ENCODE measurements at places on chromosomes 6 and 20. TPM values are rescaled to one million over a fixed set of nuclear protein-coding genes. Genes with fewer than 3 reads are reported as not detected.
A peak's percentile ranks its signal among the peaks of the same experiment; 100 is the strongest.

GJA10 gene
- not detected for total RNA-seq

GSTA2 gene
- total RNA-seq, result not detected

HLA-DMB gene
- total RNA-seq, result 2.5 TPM

ELOVL4 gene
- total RNA-seq, result 1.7 TPM

LRRC73 gene
- 0.60 TPM for total RNA-seq

BTN1A1 gene
- total RNA-seq, result not detected

GPX5 gene
- total RNA-seq, result not detected

HDGFL1 gene
- not detected for total RNA-seq

DCDC2 gene
- not detected for total RNA-seq

LINC00237 gene
- not detected for total RNA-seq

DNA sequence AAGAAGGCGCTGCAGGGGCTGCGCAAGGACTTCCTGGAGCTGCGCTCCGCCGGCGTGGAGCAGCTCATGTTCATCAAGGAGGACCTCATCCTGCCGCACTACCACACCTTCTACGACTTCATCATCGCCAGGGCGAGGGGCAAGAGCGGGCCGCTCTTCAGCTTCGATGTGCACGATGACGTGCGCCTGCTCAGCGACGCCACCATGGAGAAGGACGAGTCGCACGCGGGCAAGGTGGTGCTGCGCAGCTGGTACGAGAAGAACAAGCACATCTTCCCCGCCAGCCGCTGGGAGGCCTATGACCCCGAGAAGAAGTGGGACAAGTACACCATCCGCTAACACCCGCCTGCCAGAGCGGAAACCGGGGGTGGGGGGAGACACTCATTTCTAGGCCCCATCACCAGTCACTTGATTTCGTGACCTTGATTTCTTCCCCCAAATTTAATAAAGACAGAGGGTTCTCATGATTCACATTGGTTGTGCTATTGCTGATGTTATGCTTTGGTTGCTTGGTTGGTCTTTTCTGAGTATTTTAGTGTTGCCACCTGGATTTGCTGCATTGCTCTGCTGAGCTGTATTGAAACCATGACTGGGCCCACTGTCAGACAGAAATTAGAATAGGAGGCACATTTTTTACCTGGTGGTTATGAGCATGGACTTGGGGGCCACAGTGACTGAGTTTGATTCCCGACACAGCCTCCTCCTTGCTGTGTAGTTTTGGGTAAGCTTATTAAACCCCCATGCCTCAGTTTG is 1.5 kb downstream of the FAM50B start:
- no peak for DNase-seq

DNA sequence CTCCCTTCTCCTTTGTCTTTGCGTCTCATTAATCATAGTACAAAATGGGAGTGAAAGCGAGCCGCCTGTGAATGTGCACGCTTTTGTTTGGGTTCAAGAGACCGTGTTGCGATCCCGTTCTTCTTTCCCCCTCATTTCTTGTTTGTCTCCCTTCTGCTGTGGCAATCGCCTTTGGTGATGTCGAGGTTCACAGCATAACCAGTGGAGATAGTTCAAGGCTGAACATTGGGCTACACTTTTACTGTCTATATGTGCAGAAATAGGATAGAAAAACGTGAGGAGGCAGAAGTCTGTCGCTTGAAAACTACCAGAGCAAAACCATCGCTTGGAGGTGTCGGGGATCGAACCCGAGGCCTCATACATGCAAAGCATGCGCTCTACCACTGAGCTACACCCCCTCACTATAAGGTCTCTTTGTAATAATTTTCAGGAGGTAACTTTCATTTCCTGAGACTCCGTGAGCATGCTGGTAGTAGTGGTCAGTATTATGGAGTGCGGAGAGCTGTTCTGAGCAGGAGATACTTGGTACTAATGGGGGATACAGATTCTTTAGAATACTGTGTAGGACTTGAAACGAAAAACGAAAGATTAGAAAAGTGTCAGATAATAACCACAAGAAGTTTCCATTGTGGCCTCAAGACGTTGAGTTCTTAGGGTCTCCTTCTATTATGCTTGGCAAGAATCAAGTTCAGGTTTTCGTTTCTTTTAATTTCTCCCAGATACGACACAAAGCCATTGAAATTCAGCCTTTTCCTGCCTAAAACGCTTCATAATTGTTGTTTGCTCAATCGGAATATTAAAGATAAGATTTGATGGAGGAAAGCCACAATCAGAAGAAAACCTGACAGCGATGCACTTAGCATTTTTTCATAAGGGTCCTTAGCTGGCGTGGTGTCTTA is 106.6 kb downstream of the TRIM27 start:
- peak; percentile 54 for DNase-seq

DNA sequence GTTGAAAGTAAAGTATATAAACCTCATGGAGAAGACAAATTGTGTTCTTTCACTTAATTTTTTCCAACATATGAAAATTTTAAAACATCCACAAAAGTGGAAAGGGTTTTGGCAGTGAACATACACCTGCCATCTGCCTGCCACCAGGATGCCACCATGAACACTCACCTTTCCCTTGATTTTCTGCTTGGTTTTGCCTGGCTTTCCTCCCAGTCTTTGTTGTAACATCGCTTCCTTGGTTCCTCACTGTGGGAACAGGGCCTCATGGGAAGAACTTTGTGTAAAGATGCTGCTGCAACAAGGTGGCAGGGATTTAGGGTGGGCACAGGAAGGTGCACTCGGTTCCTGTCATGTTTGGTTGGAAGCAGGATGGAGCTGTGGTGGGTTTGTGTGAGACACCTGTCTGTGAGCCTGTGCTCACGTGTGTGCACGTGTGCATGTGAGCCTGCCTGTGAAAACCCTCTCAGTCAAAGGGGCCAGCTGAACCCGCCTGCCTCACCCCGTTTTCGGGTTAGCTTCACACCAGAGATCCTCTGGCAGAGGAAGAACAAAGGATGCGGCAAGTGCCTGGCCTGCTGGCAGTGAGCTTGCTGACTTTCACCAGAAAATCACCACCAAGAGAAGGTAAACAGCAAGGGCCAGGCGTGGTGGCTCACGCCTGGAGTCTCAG is 11.0 kb upstream of the RBM38 start:
- no peak for DNase-seq

GRCh38 chr6:84853901-84854300 is 89.5 kb upstream of the TBX18 start:
- DNase-seq, result no peak

- DNase-seq, result no peak
Measured at GRCh38 chr6:24888715-24889370, 46.9 kb downstream of the RIPOR2 start.

DNA sequence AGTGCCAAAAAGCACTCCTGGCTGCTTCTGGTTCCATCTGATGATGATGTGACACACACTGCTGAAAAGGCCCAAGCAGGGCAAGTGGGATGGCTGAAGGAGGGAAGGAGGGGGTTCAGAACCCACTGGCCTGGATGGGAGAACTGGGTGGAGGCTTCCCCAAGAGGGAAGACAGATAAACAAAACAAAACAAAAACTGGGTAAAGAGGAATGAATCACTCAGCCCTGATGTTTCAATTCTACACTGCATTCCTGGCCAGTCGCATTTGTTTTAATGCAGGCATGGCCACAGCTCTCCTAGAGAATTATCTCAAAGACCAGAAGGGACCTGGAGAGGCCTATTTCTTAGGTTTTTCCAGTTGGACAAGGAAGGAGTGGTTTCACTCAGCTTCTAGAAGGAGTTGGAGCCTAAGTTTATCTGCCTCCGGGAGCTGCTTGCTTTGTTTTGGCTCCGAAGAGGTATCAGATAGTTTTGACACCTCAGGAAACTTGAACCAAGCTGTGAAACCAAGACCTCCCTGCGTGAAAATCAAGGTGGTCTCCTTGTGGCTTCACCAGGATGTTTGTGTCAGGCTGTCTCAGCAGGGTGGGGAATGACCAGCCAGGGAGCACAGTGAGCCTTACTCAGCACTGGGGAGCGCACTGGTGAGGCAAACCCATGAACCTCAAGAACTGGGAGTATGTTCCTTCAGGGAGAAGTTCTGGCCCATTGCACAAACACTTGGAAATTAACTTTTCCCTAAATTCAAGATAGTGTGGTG is 16.1 kb downstream of the TTPAL start:
- no peak for DNase-seq

DNA sequence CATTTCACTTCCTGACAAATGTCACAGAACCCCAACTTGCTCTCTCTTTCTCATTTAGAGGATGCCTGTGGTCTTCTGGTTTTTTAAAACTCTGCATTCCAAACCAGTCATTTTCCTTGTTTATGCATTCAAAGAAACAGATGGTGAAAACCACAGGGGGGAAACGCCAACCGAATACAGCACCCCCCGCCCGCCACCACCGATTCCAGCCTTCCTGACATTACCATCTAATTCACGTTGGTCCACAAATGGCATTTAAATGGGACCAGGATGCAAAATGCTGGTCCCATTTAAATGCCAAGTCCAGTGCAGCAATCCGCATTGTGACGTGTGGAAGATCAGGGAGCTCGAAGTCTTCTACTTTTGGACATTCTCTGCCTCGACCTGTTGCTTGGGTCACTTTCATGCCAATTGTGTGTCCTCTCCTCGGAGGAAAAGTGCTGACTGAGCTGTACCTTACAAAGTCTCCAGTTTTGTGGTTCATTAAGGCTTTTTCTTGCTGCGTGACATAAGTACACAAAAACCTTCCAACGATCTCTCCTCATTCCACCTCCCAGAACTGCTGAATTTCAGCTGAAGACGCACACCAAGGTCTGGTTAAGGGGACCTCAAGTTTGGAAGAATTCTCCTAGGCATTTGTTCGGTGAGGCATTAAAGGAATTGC is 35.8 kb downstream of the NEDD9 start:
- DNase-seq, result peak; percentile 89

- DNase-seq, result no peak
Measured at GRCh38 chr6:134299236-134299635, 18.7 kb downstream of the SGK1 start.

DNA sequence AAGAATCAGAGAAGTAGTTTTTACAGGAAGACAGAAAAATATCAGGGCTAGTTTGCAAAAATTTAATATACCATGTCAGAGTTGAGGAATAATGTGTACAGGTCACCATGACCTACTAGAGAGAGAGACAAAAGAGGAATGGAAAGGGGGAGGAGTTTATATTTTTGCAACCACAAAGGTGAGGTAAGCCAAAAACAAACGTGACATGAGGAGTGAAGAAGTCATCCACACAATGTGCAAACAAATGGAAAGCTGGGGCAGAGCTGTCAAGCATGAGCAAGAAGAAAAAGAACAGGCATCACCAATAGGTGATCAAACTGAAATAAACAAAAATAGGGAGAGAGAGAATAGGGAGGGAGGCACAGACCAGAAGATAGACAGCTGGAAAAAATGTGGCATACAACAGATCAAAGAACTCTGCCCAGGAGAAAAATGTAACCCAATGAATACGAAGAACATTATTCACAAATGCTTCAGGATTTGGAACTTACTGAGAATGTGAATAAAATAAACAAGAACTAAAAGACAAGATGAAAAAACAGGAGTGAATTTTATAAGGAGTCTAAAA is 15.5 kb downstream of the RARS2 start:
- DNase-seq, result no peak

GRCh38 chr20:62923669-62924441 is 2.5 kb downstream of the DIDO1 start:
- DNase-seq, result no peak

DNA sequence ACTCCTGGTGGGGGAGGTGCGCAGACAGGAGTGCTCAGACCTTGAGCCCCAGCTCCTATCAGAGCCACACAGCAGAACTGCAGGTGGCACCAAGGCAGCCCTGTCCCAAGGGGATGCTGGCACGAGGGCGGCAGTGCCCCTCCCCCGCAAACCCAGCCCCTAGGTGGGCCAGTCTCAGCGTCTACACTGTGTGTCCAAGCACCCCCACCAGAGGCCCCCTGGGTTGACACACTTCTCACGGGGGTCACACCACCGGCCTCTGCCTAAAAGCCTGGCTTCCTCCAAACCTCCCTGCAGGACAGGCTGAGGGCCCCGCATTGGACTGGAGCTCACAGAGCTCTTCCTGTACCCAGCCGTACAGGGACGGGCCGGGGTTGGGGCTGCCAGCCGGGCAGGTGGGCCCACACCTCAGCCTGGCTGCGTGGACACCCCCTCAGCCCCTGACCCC is 8.1 kb downstream of the SLC2A4RG start:
- no peak for DNase-seq

- no peak for DNase-seq
Measured at GRCh38 chr6:158278004-158278403, 34.3 kb upstream of the TULP4 start.

GRCh38 chr20:50026746-50027575 is 44.2 kb downstream of the SNAI1 start:
- peak; percentile 42 for DNase-seq

DNA sequence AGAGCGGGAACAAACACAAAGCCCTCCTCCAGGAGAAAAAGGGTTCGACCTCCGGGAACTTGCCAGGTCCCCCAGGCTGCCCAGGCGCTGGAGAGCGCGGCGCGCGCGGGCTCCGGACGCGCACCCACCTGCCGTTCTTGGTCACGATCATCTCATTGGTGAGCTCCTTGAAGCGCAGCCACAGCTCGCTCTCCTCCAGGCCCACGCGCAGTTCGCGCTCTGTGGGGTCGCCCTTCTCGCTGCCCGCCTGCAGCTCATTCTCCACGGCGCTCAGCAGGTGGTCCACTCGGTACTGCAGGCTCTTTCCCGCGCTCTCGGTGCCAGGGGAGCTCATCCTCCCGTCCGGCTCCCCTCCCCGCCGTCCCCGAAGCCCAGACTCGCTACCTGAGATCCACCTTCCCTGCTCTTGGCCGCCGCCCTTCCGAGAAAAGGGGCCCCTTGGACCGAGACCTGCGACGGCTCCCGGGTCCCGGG is 356 bp downstream of the TBXT start:
- no peak for DNase-seq

- no peak for DNase-seq
Measured at GRCh38 chr6:63745784-63746183, 110.2 kb downstream of the PHF3 start.

GRCh38 chr20:42309050-42309449 is 690.9 kb upstream of the CHD6 start:
- no peak for DNase-seq

- no peak for DNase-seq
Measured at GRCh38 chr6:20217324-20217855, 5.1 kb upstream of the MBOAT1 start.

- no peak for DNase-seq
Measured at GRCh38 chr6:111976139-111976538, 77.8 kb upstream of the CCN6 start.

DNA sequence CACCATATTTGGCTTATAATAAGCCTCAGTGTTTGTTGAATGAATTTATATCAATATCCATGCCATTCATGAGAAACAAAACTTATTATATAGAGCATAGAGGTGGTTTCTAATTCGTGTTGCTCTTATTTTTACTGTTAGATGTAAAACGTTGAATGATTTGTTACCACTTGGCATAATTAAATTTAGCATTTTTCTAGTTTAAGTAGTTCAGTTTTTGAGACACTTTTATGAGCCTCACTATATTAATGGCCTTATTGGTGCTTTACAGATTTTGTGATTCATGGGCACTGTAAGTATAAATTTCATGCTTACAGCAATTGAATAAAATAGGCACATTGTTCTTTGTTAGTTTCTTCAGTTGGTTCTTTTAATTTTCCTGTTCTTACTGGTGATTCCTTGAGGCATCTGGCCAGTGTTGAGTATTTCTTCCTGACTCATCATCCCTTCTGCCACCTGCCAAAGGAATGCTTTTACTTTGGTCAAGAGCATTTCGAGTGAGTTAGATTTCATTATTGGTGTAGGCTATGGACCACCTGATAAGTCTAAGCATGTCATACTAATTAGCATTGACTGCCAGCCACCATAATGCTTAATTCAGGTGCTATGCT is 34.8 kb downstream of the CDKAL1 start:
- peak; percentile 49 for DNase-seq

Measured in RPMI7951 (cell line).